Cardiac muscle cell (in vitro differentiated cells and primary cell): ENCODE measurements at places on chromosomes 16 and 17. TPM values are rescaled to one million over a fixed set of nuclear protein-coding genes. Genes with fewer than 3 reads are reported as not detected.

UNC119 gene
- 124 and 125 TPM in 2 replicates for total RNA-seq

- no peak overlapping the region for H3K4me3 ChIP-seq
- H3K27me3 ChIP-seq: no peaks in the 10 kb centered on the region
These were observed 143.2 kb downstream of the SOCS1 start for GRCh38 chr16:11112723-11113348.

- no peaks in the 10 kb centered on the region for H3K36me3 ChIP-seq
- no peaks in the 10 kb centered on the region for H3K27me3 ChIP-seq
- DNase-seq: no peak
- peaks cover 14% of the 10 kb centered on the region for H3K4me1 ChIP-seq
- no peak overlapping the region for H3K4me3 ChIP-seq
These were observed 196.2 kb downstream of the LGALS9B start for GRCh38 chr17:20271011-20271610.

DNA sequence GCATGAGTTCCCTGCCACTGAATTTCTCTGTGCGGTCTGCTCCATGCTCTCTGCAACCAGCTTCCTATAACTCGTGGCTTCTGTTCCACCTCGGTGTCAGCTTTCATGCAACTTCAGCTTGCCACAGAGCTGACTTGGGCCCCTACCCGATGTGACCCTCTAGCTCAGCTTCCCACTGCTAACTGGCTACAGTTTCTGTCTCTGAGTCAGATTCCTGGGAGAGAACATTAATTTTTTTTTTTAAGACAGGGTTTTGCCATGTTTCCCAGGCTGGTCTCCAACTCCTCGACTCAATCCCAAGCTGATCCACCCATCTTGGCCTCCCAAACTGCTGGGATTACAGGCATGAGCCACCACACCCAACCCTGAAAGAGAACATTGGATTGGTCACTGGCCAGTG, 35.5 kb upstream of the PSMD7 start:
- no peaks in the 10 kb centered on the region for H3K36me3 ChIP-seq
- H3K27ac ChIP-seq: no peak overlapping the region
- no peaks in the 10 kb centered on the region for H3K27me3 ChIP-seq
- no peaks in the 10 kb centered on the region for H3K4me1 ChIP-seq

GRCh38 chr17:63694229-63694949, 5.5 kb downstream of the LIMD2 start:
- no peak for DNase-seq
- H3K36me3 ChIP-seq: peaks cover 3% of the 10 kb centered on the region
- H3K27ac ChIP-seq: no peak overlapping the region
- no peak overlapping the region for H3K4me3 ChIP-seq
- no peaks in the 10 kb centered on the region for H3K27me3 ChIP-seq
- no peaks in the 10 kb centered on the region for H3K4me1 ChIP-seq

DNA sequence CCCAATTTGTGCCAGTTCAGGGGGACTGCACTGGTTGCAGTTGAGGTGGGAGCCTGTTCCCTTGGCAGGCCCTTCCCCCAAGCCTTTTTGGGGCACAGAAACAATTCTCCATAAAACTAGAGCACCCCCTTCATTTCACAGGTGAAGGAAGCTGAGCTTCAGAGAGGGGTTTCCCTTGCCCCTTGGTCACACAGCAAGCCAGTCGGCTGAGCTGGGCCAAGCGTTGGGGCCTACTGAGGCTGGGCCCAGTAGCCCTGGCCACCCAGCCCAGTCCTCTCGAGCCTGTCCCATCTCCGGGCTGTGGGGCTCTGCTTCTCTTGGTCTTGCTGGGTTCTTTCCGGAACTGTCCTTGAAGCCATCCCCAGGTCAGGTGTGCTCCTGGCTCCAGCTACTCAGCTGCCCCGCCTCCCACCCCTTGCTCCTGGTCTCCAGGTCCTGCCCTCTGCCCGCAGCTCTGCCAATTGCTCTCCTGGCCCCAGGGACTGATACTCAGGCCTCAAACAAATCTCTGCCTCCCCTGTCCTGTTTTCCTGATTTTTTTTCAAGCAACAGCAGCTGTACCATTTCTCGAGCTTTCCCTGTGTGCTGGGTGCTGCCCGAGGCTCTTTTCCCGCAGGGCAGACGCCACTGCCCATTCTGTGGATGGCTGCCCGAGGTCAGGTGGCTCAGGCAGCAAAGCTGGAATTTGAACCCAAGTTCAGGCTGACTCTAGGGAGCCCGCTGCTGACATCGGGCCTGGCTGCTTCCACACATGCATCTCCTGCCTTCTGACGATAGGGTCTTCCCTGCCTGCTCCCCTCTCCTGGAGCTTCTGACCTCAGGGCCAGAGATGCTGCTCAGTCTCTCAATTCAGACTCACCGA, 87.4 kb upstream of the NKD1 start:
- peaks cover 96% of the 10 kb centered on the region for H3K27me3 ChIP-seq
- H3K36me3 ChIP-seq: no peaks in the 10 kb centered on the region
- peaks cover 6% of the 10 kb centered on the region for H3K4me1 ChIP-seq
- no peak for DNase-seq

- peaks cover 23% of the 10 kb centered on the region for H3K4me1 ChIP-seq
- H3K27me3 ChIP-seq: no peaks in the 10 kb centered on the region
These were observed 17.1 kb downstream of the AKAP1 start for GRCh38 chr17:57102122-57102521.

HASPIN gene
- total RNA-seq: 2.4 and 10.8 TPM in 2 replicates

DNA sequence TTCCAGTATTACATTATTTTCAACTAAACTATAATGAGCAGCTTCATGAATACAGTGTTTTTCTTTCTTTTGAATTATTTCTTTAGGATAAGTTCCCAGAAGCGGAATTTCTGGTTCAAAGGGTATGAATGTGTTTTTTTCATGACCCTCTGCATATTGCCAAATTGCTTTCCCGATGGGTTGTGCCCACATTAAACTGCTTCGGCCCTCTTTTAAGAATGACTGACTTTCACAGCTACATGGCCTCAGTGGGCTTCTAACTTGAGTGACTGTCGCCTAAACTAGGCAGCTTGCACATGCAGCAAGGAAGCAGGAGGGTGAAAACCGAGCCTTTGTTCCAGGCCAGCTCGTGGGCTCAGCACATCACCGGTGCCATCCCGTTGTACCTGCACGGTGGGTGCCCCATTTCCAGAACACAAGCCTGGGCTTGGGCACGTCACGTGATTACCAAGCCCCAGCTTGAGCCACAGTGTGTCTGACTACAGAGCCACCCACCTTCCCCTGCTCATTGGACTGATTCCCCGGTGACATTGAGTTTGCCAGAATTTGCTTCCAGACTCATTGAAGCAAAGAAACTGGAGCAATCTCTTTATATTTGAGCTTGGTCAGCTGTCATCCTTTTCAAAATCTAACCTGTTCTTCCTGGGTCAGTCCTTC, 112.8 kb downstream of the CLEC16A start:
- no peaks in the 10 kb centered on the region for H3K36me3 ChIP-seq
- DNase-seq: no peak
- H3K4me3 ChIP-seq: no peak overlapping the region
